ENCODE measurements at places on chromosomes 16 and 17. TPM values are rescaled to one million over a fixed set of nuclear protein-coding genes. Genes with fewer than 3 reads are reported as not detected.

Gene LGALS9B
- total RNA-seq, result 0.44 TPM

Gene CD79B
- total RNA-seq, result 39.9 TPM

Gene SCPEP1
- 11.5 TPM for total RNA-seq

Gene KRTAP4-1
- total RNA-seq, result not detected

Gene HAS3
- total RNA-seq, result 0.84 TPM

Gene ABCA6
- total RNA-seq, result 0.35 TPM

Gene TMEM238L
- total RNA-seq, result not detected

Gene KRTAP2-2
- total RNA-seq, result not detected

Gene RPRML
- total RNA-seq, result not detected

Gene KRT25
- not detected for total RNA-seq

Gene CCL3
- 4.1 TPM for total RNA-seq

- H3K27ac ChIP-seq, result peak overlapping the region; percentile 92
- peak; percentile 66 for DNase-seq
- peaks cover 70% of the 10 kb centered on the region for H3K4me1 ChIP-seq
- H3K36me3 ChIP-seq, result peaks cover 15% of the 10 kb centered on the region
Measured at GRCh38 chr17:29140631-29141513, 39.3 kb downstream of the MYO18A start.

DNA sequence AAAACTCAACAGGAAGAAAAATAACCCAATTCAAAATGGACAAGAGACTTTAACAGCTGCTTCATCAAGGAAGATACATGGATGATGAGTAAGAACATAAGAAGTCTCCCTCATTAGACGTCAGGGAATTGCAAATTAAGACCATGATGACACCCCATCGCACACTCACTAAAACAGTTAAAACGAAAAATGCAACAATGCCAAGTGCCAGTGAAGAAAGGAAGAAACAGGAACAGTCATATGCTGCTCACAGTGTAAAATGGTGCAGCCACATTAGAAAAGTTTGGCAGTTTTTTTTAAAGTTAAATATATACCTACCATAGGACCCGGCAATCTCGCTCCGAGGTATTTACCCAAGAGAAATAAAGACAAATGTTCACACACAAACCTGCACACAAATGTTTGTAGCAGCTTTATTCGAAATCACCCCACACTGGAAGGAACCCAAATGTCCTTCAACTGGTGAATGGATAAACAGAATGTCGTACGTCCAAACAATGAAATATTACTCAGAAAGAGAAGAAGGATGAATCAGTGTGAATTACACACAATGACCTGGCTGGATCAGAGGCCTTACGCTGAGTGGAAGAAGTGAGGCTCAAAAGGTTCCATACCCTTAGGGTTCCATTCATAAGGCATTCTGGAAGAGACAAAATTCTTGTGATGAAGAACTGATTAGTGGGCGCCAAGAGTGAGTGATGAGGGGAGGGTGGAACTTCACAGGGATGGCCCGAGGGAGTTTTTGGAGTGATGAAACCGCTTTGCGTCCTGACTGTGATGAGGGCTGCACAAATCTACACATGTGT, 110.3 kb downstream of the C16orf95 start:
- no peaks in the 10 kb centered on the region for H3K4me1 ChIP-seq
- no peaks in the 10 kb centered on the region for H3K36me3 ChIP-seq
- DNase-seq, result no peak
- H3K27me3 ChIP-seq, result peaks cover 6% of the 10 kb centered on the region

- DNase-seq, result no peak
- no peaks in the 10 kb centered on the region for H3K4me1 ChIP-seq
- H3K27ac ChIP-seq, result no peak overlapping the region
- no peaks in the 10 kb centered on the region for H3K36me3 ChIP-seq
Measured at GRCh38 chr16:7716660-7717550, 384.3 kb downstream of the RBFOX1 start.

- H3K4me3 ChIP-seq, result no peak overlapping the region
- H3K27me3 ChIP-seq, result peaks cover 2% of the 10 kb centered on the region
- no peak for DNase-seq
- H3K4me1 ChIP-seq, result no peaks in the 10 kb centered on the region
Measured at GRCh38 chr17:81150377-81151077, 14.8 kb upstream of the PVALEF start.

DNA sequence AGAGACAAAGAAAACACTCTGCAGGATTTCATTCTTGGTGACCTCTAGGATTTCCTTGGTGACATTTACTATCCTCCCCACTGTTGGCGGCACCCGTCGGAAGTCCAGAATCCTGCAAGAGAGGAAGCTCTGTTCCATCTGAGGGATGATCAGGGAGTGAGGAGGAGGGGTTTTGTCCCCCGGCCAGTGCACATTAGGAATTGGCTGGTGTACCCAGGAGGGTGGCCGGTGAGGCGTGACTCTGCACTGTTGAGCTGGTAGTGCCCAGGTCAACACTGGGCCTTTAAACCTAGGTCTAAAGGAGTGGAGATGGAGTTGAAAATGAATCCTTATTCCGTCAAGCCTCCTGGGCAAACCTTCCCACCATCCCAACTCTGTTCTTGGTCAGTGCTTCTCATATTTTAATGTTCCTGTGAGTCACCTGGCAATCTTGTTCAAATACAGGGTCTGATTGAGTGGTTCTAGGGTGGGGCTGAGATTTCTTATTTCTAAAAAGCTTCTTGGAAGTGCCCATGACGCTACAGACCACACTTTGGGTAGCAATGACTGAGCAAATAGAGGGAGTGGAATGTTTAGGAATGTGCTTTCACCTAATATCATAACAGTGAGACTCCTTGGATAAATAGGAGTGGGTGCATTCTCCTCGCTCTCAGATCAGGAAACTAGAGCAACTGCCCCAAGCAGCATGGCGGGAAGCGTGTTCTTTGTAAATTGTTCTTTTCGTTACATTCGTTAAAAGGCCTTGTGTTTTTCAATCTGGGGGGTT, 30.7 kb downstream of the PRKAR1A start:
- no peak for DNase-seq
- H3K36me3 ChIP-seq, result no peaks in the 10 kb centered on the region
- no peak overlapping the region for H3K4me3 ChIP-seq

- DNase-seq, result no peak
- peaks cover 5% of the 10 kb centered on the region for H3K27me3 ChIP-seq
- H3K4me1 ChIP-seq, result peaks cover 12% of the 10 kb centered on the region
Measured at GRCh38 chr17:44795928-44796327, 34.2 kb downstream of the GJC1 start.

GRCh38 chr16:78142788-78143187, 43.3 kb downstream of the WWOX start:
- no peaks in the 10 kb centered on the region for H3K27me3 ChIP-seq
- no peak for DNase-seq
- no peaks in the 10 kb centered on the region for H3K4me1 ChIP-seq
- no peaks in the 10 kb centered on the region for H3K36me3 ChIP-seq
- no peak overlapping the region for H3K4me3 ChIP-seq

- H3K36me3 ChIP-seq, result peaks cover 21% of the 10 kb centered on the region
- no peaks in the 10 kb centered on the region for H3K4me1 ChIP-seq
- no peak for DNase-seq
- H3K27me3 ChIP-seq, result no peaks in the 10 kb centered on the region
- no peak overlapping the region for H3K27ac ChIP-seq
Measured at GRCh38 chr16:69890892-69891282, 60.2 kb upstream of the CLEC18A start.
